Naive thymus-derived CD8-positive, alpha-beta T cell (primary cell): ENCODE measurements at places on chromosomes 7 and 10. TPM values are rescaled to one million over a fixed set of nuclear protein-coding genes. Genes with fewer than 3 reads are reported as not detected.
A peak's percentile ranks its signal among the peaks of the same experiment; 100 is the strongest.

Gene BAIAP2L1
- polyA plus RNA-seq, result 0.06 TPM

Gene LIPJ
- polyA plus RNA-seq, result not detected

Gene GRID2IP
- polyA plus RNA-seq, result not detected

Gene MINDY3
- 4.1 TPM for polyA plus RNA-seq

GRCh38 chr10:34139559-34139958 is 675.5 kb downstream of the PARD3 start:
- DNase-seq, result no peak

DNA sequence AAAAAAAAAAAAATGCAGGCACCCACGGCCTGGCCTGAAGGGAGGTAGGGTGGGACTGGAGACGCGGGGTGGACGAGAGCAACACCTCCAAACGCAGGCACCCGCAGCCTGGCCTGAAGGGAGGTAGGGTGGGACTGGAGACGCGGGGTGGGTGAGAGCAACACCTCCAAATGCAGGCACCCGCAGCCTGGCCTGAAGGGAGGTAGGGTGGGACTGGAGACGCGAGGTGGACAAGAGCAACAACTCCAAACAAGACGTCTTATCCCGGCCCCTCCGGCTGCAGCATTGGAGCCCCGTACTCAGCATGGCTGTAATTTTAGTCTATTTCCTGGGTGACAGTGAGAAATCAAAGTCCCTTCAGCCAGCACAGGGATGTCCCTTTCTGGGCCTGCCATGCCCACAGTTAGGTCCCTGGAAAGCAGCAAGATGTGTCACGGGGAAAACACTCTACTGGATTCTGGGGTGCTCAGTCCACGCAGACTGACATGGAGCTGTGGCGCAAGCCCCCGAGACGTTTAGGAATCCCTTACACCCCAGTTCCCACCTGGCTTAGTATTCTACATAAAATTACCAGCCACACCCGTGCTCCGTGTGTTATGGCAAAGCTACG is 119.9 kb downstream of the WDR37 start:
- DNase-seq, result no peak

DNA sequence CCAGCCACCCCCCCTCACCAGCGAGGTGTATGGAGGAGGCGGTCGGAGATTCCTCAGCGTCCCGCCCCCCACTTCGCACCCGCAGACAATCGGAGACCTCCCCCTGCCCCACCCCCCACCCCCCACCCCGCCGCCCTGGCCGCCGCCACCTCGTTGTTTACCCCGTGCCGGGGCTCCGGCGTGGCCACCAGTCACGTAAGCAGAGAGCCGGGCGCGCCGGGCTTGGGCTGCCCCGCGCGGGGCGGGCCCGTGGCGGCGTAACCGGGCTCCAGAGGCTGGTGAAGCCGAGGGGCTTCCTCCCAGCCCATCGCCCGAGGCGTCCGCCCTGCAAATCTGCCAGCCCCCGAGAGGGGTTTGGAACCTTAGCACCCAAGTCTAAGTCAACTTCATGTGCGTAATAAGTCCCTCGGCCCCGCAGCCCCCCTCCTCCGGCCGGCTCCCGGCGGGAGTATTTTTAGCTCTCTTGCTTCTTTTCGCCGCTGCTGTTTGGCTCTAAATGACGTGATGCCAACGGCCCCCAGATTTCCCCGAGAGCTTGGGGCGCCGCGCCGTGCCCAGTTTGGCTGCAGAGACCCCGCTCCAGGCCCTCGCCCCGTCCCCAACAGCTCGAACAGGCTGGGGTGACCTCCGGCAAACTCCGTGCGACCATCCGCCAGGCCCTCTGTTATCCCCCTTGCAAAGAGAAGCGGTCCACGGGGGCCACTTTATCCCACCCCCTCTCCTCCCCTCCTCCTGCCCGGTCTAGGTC is 2.7 kb downstream of the MXI1 start:
- DNase-seq, result no peak

GRCh38 chr7:157712666-157713235 is 375.9 kb downstream of the DNAJB6 start:
- DNase-seq, result no peak

GRCh38 chr10:80168162-80168511 is 35.6 kb downstream of the PLAC9 start:
- peak; percentile 22 for DNase-seq

DNA sequence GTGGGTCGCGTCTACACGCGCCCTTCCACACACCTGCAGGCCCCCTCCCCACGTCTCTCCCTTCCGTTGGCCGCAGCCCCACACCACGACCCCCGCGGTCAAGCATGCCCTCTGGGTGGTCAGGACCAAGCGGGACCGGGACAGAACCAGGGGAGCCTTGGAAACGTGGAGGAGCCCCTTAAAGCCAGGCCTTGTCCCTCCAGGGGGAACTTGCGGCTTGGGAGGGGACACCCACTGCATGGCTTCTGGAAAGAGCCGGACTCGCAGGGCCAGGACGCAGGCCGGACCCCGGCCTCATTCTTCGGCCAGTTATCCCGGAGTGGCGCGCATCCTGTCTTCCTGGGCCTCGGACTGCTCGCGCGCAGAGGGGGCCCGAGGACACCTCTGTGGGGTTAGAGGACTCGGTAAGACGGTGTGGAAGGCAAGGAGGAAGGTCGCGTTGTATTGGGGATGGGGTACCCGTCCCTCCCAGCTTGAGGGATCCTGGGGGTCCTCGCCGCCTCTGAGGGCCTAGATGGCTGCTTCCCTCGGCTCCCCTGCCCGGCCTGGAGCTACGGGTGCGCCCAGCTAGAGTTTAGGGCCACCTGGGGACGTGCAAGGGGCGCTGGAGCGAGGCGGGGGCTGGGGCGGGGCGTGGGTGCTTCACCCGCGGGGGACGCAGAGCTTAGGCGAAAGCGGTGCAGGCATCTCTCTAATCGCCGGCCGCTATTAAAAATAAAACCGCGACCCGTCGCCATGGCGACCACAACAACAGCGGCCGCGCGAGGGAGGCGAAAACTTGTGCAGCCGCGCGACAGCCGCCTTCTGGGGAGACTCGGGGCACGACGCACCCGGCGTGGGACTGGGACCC is 1.8 kb upstream of the PDGFA start:
- DNase-seq, result no peak

DNA sequence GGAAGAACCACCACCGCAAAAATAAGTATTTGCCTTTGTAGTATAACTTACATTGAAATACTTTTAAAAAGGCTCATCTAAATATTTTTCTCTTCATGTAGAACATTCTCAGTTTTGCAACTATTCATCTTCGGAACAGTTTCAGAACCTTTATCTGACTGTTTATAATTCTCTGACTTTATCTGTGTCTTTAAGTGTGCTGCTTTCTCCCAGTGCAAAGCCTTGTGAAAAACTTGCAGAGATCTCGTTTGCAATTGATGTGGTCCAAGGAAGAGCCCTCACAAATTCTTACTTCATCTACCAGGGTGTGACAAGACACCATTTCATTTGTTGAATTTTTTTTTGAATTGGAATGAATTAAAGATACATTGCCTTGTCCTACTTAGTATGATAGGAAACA is 186.4 kb downstream of the DKK1 start:
- DNase-seq, result no peak

GRCh38 chr10:117360016-117360415 is 15.2 kb downstream of the PDZD8 start:
- no peak for DNase-seq

GRCh38 chr10:60654813-60655464 is 123.3 kb upstream of the CDK1 start:
- DNase-seq, result no peak
